GM04503 (cell line): ENCODE measurements at places on chromosomes 2 and 18.

- no peak for DNase-seq
Measured at GRCh38 chr18:52391810-52392559, 52.0 kb downstream of the DCC start.

DNA sequence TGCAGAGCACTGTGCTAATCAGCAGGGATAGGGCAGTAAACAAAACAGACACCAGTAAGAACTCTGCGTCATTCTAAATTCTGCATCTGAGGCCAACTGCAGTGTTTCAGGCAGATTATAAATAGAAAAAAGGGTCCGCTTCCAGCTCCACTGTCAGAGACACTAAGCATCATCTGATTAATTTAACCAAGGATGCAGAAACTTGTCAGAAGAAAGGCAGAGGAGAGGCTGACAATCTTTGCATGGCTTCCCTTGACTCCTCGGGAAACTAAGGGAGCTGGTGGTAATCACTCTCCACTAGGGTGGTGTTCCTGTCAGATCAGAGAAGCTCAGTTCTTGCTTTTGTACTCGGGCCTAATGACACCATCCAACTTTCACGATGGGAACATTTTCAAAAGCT is 123.5 kb downstream of the DNAH6 start:
- no peak for DNase-seq

- DNase-seq, result no peak
Measured at GRCh38 chr18:9182852-9183399, 46.3 kb downstream of the ANKRD12 start.

DNA sequence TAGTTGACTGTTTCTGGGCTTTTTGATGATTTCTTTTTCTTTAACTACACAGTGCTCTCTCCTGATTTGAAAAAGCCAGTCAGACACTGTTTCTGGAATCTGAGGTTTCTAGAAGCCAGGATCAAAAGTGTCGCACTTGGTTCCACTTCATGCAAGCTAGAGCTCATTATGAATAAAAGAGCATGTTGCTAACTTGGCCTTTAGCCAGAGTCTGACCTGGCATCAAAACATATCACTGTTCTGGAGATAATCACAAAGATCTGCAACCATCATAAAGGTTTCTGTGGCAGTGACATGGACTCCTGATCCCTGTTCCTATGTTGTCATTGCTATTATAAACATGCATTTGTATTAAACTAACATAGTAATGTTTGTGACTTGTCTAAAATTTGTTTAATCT is 76.1 kb upstream of the MAPRE2 start:
- no peak for DNase-seq
